Activated naive CD8-positive, alpha-beta T cell treated with anti-CD3 and anti-CD28 coated beads for 36 hours (primary cell): ENCODE measurements at places on chromosomes 4 and X. TPM values are rescaled to one million over a fixed set of nuclear protein-coding genes. Genes with fewer than 3 reads are reported as not detected.

The RHOH gene
- total RNA-seq, result 114 TPM

The LIMCH1 gene
- total RNA-seq, result not detected

DNA sequence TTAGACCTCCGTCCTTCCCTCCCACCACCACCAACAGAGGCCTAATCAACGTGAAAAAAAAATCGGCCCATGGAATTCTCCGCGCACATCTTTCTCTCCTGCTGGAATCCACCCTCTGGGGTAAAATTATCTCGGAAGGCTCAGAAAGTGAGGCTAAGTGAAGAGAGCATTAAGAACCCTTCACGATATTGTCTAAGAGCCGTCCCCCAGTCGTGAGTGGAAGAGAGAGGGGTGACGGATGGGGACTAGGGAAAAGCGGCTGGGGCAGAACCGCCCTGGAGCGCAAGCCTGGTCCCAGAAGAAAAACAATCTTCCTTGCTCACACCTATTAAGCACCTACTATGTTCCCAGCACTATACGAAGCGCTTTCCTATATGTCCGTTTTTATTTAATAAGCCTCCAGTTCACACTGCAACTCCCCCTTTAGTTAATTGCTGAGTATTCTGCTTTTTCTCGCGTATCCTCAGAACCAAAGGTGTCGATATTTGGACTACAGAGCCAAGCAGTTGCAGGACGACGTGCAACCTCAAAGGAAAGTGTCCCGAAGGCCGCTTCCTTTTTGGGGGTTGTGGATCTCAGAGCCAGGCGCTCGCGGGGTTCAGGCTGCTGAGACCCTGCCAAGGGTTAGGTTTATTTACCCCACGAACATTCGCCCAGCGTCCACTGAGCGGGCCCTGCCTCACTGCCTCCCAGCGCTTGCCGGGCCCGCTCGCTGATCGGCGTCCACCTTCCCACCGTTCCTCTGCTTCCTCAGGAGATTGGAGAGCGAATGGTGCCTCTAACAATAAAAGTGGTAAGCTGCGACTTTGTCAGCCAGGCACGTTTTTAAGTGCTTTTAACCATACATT, 889 bp downstream of the MGARP start:
- H3K4me1 ChIP-seq, result peaks cover 15% of the 10 kb centered on the region
- H3K27ac ChIP-seq, result no peak overlapping the region
- H3K36me3 ChIP-seq, result no peaks in the 10 kb centered on the region
- peak overlapping the region; percentile 72 for H3K4me3 ChIP-seq
- peaks cover 56% of the 10 kb centered on the region for H3K27me3 ChIP-seq

DNA sequence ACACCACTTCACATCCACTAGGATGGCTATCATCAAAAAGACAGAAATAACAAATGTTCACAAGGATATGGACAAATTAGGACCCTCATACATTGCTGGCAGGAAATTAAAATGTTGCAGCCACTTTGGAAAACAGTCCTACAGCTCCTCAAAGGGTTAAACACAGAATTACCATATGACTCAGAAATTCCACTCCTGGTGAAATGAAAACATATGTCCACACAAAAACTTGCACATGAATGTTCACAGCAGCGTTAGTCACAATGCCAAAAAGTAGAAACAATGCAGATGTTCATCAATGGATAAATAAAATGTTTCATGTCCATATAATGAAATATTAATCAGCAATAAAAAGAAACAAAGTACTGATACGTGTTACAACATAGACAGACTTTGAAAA, 15.1 kb downstream of the S100G start:
- no peaks in the 10 kb centered on the region for H3K27me3 ChIP-seq
- peaks cover 6% of the 10 kb centered on the region for H3K4me1 ChIP-seq
- peaks cover 5% of the 10 kb centered on the region for H3K36me3 ChIP-seq
- DNase-seq, result no peak
- no peak overlapping the region for H3K4me3 ChIP-seq
- no peak overlapping the region for H3K27ac ChIP-seq

The RBM10 gene
- total RNA-seq, result 67.2 TPM

- H3K27me3 ChIP-seq, result peaks cover 81% of the 10 kb centered on the region
- H3K4me1 ChIP-seq, result peaks cover 31% of the 10 kb centered on the region
- no peaks in the 10 kb centered on the region for H3K36me3 ChIP-seq
- peak overlapping the region; percentile 82 for H3K4me3 ChIP-seq
- no peak overlapping the region for H3K27ac ChIP-seq
Observed at GRCh38 chr4:78059524-78059889, 2.4 kb downstream of the FRAS1 start.

DNA sequence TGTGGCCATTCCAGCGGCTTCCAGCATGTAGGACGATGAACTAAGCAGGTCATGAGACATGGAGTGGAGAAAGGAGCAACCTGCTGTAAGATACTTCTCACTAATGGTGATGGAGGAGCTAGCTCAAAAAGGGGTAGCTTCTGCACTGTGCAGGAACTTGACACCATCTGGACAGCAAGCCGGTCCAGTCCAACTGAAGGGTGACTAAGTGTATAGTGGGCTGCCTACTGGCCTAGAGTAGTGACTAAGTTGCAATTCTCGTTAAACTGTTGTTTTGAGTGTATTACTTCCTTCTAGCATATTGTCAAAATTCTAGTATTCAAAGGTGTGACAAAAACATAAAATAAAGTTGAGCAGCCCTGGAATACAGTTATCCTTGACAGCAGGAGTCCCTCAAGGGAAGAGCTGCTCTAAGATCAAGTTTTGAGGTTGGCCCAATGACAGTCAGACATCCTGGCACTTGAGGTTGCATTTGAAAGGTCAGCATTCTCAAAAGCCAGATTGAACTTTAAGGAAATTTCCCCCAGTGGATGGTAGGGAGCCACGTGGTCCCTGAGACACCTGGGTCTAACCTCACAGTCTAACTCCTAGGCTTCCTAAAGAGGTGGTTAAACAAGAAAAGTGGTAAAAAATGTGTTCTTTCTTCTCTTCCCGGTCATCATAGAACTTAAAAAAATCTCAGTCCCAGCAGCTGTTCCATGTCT, 8.0 kb downstream of the CETN2 start:
- DNase-seq, result no peak
- no peak overlapping the region for H3K4me3 ChIP-seq
- no peaks in the 10 kb centered on the region for H3K4me1 ChIP-seq
- H3K27ac ChIP-seq, result no peak overlapping the region

- H3K27ac ChIP-seq, result no peak overlapping the region
- DNase-seq, result no peak
- H3K27me3 ChIP-seq, result peaks cover 38% of the 10 kb centered on the region
- H3K36me3 ChIP-seq, result peaks cover 1% of the 10 kb centered on the region
Observed at GRCh38 chr4:11367371-11367770, 61.3 kb downstream of the HS3ST1 start.

DNA sequence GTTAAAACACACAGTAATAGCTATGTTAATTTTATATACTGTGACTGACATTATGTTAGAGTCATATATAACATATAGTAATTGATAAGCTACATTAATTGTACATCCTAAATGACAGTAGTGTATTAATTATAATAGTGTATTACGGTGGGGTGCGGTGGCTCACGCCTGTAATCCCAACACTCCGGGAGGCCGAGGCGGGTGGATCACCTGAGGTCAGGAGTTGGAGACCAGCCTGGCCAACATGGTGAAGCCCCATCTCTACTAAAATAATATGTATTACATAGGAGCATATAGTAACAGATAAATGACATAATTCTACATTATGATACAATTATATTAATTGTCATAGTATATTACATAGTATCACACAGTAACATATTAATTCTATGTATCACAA, 12.2 kb downstream of the ASMTL start:
- peaks cover 71% of the 10 kb centered on the region for H3K36me3 ChIP-seq
- no peaks in the 10 kb centered on the region for H3K4me1 ChIP-seq
- H3K4me3 ChIP-seq, result no peak overlapping the region

DNA sequence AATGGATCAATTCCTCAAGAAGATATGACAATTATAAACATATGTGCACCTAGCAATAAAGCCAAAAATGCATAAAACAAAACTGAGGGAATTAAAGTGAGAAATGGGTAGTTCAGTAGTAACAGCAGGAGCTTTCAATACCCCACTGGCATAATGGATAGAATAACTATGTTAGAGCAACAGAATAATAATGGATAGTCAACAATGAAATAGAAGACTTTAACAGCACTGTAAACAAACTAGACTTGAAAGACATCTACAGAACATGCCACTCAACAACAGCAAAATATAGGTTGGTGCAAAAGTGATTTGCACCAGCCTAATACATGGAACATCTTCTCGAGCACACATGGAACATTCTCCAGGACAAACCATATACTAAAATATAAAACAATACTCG, 20.0 kb upstream of the MBNL3 start:
- H3K4me1 ChIP-seq, result no peaks in the 10 kb centered on the region
- no peak for DNase-seq
- H3K27ac ChIP-seq, result no peak overlapping the region
- no peaks in the 10 kb centered on the region for H3K36me3 ChIP-seq

DNA sequence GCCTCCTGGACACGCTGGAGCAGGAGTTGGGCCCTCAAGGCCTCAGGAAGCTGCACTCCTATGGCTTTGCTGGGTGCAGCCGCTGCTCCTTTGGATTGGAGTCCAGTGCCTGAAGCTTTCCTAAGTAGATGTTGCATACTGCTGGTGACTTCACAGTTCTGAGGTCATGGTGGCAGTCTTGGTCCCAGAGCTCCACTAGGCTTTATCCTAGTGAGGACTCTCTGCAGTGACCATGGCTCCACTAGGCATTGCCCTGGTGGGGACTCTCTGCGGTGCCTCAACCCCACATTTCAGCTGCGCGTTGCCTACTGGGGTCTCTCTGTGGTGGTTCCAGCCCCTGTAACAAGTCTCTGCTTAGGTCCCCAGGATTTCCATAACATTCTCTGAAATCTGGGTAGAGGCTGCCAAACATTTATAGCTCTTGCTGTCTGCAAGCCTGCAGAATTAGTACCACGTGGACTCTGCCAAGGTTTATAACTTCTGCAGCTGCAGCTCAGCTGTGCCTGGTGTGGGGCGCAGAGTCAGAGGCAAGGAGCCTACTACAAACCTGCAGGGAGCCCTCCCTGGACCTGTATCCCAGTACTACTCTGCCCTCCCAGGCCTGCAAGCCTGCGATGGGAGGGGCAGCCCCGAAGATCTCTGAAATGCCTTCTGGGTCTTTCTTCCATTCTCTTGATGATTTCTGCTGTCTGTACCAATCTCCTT, 46.0 kb upstream of the NFKB1 start:
- no peak for DNase-seq
- no peak overlapping the region for H3K27ac ChIP-seq
- no peak overlapping the region for H3K4me3 ChIP-seq
- H3K4me1 ChIP-seq, result peaks cover 10% of the 10 kb centered on the region
- H3K36me3 ChIP-seq, result peaks cover 4% of the 10 kb centered on the region
- no peaks in the 10 kb centered on the region for H3K27me3 ChIP-seq

DNA sequence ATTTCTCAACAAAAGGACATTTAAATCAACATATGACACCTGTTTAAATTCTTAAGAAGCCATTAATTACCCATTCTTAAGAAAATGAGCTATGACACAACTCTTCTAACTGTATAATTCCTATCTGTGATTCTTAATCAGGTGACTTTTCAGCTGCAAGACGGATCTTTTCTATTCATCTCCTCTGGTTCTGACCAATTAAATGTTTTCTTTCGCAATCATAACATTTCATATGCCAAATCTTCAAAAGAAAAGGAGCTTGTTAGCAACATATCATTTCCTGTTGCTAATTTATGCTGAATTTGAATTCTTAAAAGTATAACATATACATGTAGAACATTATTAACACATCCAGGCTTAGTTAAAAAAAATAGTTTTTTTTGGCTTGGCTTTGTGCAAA, 62.5 kb downstream of the SEL1L3 start:
- no peak overlapping the region for H3K27ac ChIP-seq
- DNase-seq, result no peak
- peaks cover 43% of the 10 kb centered on the region for H3K36me3 ChIP-seq

DNA sequence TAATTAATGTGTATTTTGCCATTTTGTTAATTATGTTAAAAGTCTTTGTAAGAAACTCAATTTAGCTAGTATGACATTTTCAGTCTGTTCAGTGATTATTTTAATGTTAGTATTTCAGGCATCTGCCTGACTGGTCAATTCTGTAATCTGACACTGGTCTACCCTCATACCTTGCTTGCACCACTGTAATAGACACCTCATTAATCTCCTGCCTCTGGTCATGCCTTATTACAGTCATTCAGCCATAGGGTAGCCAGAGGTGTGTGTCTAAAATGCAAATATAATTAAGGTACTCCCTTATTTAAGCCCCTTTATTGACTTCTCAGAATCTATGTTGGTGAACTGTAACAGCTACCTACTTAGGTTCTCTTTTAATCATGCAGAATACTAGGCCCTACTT, 861.1 kb upstream of the IGFBP7 start:
- H3K4me3 ChIP-seq, result no peak overlapping the region
- H3K36me3 ChIP-seq, result no peaks in the 10 kb centered on the region
- no peaks in the 10 kb centered on the region for H3K27me3 ChIP-seq
- no peak for DNase-seq
- no peak overlapping the region for H3K27ac ChIP-seq

DNA sequence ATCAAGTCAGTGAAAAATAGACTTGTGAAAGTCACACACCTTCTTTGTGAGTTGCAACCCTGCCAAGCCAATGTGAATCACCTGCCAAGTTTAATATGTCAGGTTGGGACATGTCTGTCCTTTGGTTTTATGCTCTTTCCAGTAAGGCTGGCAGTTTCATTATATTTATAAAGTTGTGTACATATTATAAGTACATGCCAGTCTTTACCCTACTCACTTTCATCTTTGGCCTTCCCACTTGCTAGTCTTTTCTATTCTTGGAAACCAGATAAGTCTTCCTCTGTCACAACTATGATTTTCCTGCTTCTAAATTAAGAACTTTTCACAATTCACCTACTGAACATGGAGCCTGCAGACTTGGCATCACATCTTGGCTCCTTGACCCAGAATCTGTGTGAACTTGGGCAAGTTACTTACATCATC, 680.7 kb upstream of the BOD1L1 start:
- no peak overlapping the region for H3K4me3 ChIP-seq
- H3K4me1 ChIP-seq, result no peaks in the 10 kb centered on the region
- no peak overlapping the region for H3K27ac ChIP-seq

GRCh38 chr4:164572877-164573279, 181.1 kb upstream of the SMIM31 start:
- no peak for DNase-seq
- no peaks in the 10 kb centered on the region for H3K27me3 ChIP-seq
- no peaks in the 10 kb centered on the region for H3K36me3 ChIP-seq
- no peaks in the 10 kb centered on the region for H3K4me1 ChIP-seq
- H3K27ac ChIP-seq, result no peak overlapping the region

DNA sequence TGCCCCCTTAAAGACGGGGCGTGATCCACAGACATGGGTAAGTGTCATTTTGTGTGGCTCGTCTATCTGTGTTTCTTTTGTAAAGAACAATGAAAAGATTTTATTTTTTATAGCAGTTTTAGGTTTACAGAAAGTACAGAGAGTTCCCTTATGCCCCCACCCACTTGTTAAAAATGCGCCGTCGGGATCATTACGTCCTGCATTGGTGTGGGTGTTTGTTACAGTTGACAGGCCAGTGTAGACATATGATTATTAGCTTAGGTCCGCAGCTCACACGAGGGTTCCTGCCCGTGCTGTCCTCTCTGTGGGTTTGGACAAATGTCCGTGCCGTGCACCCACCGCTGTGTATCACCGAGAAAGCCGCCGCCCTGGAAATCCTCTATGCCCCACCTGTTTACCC, 50.5 kb downstream of the RGS12 start:
- peaks cover 19% of the 10 kb centered on the region for H3K4me1 ChIP-seq
- no peak overlapping the region for H3K4me3 ChIP-seq
- no peak for DNase-seq
